T-cell (primary cell): ENCODE measurements at places on chromosomes 5 and 9.

GRCh38 chr9:99345451-99345850, 123.4 kb downstream of the SEC61B start:
- DNase-seq = no peak

DNA sequence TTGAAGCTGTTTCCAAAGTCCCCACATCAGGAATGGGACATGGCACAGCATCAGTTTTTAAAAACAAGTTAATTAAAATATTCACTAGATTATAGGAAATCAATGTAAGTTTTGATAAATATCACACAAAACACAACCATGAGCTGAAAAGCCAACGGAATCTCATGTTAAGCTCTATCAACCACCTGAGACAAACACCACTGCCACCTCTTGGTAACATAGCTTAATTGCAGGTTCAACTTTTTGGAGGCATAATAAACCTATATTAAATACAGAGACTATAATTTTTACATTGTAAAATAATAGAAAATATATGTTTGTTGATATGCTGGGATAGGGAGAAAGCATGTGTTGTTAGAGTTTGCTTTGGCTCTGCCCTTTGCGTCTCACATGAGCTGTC, 126.1 kb downstream of the SV2C start:
- DNase-seq = no peak

- no peak for DNase-seq
These were observed at the start of gene DPYSL3 for GRCh38 chr5:147509710-147510651. TSS of gene DPYSL3 (minus strand) at chr5:147510068. CDS start at chr5:147509858, 210 bp downstream.

DNA sequence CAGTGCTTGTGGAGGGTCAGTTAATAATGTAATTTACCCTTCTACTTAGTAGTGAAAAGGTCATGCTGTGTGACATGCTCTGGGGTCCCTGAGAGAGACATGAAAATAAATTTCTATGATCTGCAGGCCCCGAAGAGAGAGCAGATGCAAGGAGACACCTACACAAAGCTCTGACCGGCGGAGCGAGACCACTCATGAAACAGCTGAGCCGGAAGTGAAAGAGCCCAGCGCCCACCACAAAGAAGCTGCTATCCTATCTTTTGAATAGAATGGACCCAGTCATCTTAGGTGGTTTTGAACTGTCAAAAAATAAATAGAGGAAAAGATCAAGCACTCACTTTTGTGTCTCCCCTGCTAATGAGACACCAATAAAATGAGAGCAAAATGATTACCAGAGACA, 190.0 kb downstream of the MED10 start:
- DNase-seq = no peak

DNA sequence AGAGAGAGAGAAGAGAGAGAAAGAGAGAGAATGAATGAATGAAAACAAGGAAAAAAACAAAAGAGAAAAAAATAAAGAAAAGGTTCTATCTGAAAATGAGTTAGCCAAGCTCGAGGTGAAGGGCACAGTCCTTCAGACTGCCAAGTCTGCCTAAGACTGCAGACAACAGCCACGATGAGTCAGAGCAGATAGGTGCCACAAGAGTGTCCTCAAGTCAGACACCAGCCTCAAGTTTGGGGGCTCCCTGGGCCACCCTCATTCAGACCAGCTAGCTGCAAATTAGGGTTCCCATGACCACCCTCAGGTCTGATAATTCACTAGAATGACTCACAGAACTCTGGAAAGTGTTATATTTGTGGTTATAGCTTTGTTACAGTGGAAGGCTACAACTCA, 13.9 kb upstream of the HABP4 start:
- DNase-seq = no peak
